Right atrium auricular region (tissue), 2 donors: ENCODE measurements at places on chromosomes 5 and 9.

GRCh38 chr5:42887097-42887496, 75.4 kb upstream of the SELENOP start:
- no peaks in the 10 kb centered on the region for H3K27me3 ChIP-seq
- no peaks in the 10 kb centered on the region for H3K36me3 ChIP-seq
- no peak for DNase-seq
- no peak overlapping the region for H3K4me3 ChIP-seq
- no peaks in the 10 kb centered on the region for H3K4me1 ChIP-seq
- H3K27ac ChIP-seq: no peak overlapping the region

- no peak overlapping the region for H3K4me3 ChIP-seq
- no peaks in the 10 kb centered on the region for H3K27me3 ChIP-seq
- no peaks in the 10 kb centered on the region for H3K36me3 ChIP-seq
- DNase-seq: no peak
- H3K27ac ChIP-seq: no peak overlapping the region
Measured at GRCh38 chr5:93421987-93422401, 159.0 kb downstream of the NR2F1-AS1 start.

DNA sequence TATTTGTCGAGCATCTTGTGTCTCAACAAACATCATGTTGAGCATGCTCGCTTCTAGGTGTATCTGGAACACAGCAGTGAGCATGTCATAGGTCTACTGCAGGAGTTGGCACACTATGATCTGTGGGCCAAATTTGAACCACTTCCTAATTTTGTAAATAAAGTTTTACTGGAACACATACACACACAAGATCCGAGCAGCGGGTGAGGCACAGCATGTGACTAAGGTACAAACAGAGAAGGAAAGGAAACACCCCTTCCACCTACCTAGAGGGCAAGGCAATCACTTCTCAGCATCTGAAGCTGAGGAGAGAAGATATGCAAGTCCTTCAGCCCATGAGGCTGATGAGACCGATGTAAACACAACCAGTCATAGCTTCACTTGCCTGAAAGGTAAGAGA, 200.4 kb downstream of the MED10 start:
- H3K27ac ChIP-seq: no peak overlapping the region
- H3K27me3 ChIP-seq: no peaks in the 10 kb centered on the region
- no peak for DNase-seq
- H3K4me1 ChIP-seq: no peaks in the 10 kb centered on the region
- H3K36me3 ChIP-seq: no peaks in the 10 kb centered on the region
- H3K4me3 ChIP-seq: no peak overlapping the region

- no peak overlapping the region for H3K27ac ChIP-seq
- no peaks in the 10 kb centered on the region for H3K4me1 ChIP-seq
- DNase-seq: no peak
- H3K4me3 ChIP-seq: no peak overlapping the region
- no peaks in the 10 kb centered on the region for H3K27me3 ChIP-seq
Measured at GRCh38 chr9:36623280-36623679, 50.6 kb downstream of the MELK start.

GRCh38 chr9:127783111-127784008, 2.5 kb upstream of the CDK9 start:
- H3K36me3 ChIP-seq: peaks cover 13% of the 10 kb centered on the region
- peaks cover 48% of the 10 kb centered on the region for H3K4me1 ChIP-seq
- no peaks in the 10 kb centered on the region for H3K27me3 ChIP-seq
- no peak overlapping the region for H3K4me3 ChIP-seq
- no peak for DNase-seq
- peak overlapping the region; percentile 37 for H3K27ac ChIP-seq
